ENCODE measurements at places on chromosomes 12 and 14.

- no peak for DNase-seq
Observed at GRCh38 chr14:46036099-46036498, 615.5 kb downstream of the RPL10L start.

DNA sequence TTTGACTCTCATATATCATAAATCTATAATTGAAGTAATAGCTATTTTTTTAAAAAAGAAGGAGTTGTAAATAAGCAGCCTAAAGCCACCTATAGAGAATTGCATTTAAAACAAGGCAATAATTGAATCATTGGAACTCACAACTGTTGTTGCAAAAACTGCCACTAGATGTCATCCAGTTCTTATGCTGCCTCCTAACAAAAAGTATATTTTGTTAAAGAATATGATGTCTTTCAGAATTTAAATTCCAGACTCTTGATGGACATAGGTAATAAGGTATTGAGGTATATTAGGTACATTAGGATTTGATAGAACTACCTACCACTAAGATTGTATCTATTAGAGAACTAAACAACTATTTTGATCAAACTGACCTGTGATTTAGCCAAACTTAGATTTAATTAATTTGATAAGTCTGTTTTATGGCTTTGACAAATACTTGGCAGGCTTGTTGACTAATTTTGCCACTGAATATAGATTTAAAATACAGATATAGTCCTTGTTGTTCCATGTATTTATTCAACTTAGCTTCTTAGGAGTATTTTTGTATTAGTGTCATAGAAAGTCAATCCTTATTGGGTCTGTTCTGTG lies 401.4 kb downstream of the RPL10L start:
- DNase-seq = no peak

GRCh38 chr12:120688527-120689071 lies 1.6 kb downstream of the MLEC start:
- no peak for DNase-seq

GRCh38 chr12:104133321-104133720 lies 4.7 kb downstream of the NFYB start:
- DNase-seq = no peak

- DNase-seq = no peak
Observed at GRCh38 chr14:45332360-45332988, 79.5 kb upstream of the MIS18BP1 start.
